ENCODE measurements at places on chromosomes 11 and 22.
A peak's percentile ranks its signal among the peaks of the same experiment; 100 is the strongest.

GRCh38 chr11:69297787-69298266, 3.9 kb downstream of the MYEOV start:
- H3K27me3 ChIP-seq, result no peaks in the 10 kb centered on the region
- peaks cover 97% of the 10 kb centered on the region for H3K36me3 ChIP-seq
- peak overlapping the region; percentile 97 for H3K4me3 ChIP-seq
- H3K4me1 ChIP-seq, result peaks cover 81% of the 10 kb centered on the region

DNA sequence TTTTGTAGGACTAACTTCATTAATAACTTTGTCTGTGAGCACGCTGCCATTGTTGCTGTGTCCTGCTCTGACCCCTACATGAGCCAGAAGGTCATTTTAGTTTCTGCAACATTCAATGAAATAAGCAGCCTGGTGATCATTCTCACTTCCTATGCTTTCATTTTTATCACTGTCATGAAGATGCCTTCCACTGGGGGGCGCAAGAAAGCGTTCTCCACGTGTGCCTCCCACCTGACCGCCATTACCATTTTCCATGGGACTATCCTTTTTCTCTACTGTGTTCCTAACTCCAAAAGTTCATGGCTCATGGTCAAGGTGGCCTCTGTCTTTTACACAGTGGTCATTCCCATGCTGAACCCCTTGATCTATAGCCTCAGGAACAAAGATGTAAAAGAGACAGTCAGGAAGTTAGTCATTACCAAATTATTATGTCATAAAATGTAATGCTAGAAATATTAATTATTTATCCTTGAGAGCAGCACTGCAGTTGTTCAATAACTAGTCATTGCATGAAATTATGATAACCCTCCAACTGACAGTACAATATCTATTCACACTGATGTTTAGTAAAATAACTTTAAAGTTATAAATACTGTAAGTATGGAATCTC, 46.4 kb upstream of the OR5D13 start:
- DNase-seq, result no peak
- H3K4me1 ChIP-seq, result no peaks in the 10 kb centered on the region
- no peaks in the 10 kb centered on the region for H3K27me3 ChIP-seq
- H3K4me3 ChIP-seq, result no peak overlapping the region

GRCh38 chr11:132078264-132079076, 708.1 kb downstream of the NTM start:
- no peaks in the 10 kb centered on the region for H3K36me3 ChIP-seq
- H3K4me1 ChIP-seq, result no peaks in the 10 kb centered on the region
- no peak overlapping the region for H3K27ac ChIP-seq
- no peak for DNase-seq
- H3K27me3 ChIP-seq, result no peaks in the 10 kb centered on the region

GRCh38 chr11:72613977-72614376, 60.2 kb downstream of the PDE2A start:
- no peaks in the 10 kb centered on the region for H3K4me1 ChIP-seq
- no peak for DNase-seq
- peaks cover 100% of the 10 kb centered on the region for H3K27me3 ChIP-seq
- no peaks in the 10 kb centered on the region for H3K36me3 ChIP-seq
- no peak overlapping the region for H3K4me3 ChIP-seq

DNA sequence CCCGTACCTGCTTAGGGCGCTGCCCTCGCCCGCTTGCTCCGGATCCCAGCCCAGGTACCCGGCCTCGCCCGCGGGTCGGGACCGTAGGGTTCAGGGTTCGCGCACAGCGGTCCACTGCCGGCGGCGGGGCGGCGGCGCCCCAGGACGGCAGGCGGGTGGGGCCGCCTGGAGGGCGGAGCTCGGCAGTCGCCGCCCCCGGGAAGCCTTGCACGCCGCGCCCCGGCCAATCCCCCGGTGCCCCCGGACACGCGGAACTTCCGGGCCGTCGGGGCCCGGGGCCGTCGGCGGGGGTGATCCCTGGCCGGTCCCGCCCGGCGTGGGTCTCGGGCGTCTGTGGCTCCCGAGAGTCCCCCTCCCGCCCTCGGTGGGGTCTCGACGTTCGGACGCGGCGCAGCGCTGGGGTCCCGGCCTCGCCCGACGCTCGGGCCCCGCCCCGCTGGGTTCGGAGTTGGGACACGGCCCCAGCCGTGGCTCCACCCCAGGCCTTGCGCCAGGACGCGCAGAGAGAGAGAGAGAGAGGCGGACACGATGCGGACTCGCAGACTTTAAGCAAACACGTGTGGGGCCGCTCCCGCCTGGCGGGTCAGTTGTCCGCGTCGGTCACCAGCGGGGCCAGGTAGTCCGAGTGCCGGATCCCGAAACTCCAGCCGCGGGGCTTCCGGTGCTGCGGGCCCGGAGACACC, at the start of gene TYMP:
Gene TYMP (minus strand): TSS at position 116 of the 683 bp plus-strand sequence. CDS start 303 bp downstream, outside the sequence.
- peaks cover 35% of the 10 kb centered on the region for H3K4me1 ChIP-seq
- DNase-seq, result peak; percentile 87
- H3K36me3 ChIP-seq, result peaks cover 97% of the 10 kb centered on the region
- H3K27ac ChIP-seq, result peak within 1 kb of the TSS; percentile 98
- peak within 1 kb of the TSS; percentile 90 for H3K4me3 ChIP-seq

Data from Calu3 (cell line).